ENCODE measurements at places on chromosomes 1 and 21.

GRCh38 chr1:204446413-204447111 lies 34.9 kb upstream of the PPP1R15B start:
- peak; percentile 44 for DNase-seq

GRCh38 chr1:172885971-172886370 lies 164.8 kb downstream of the TNFSF18 start:
- DNase-seq = no peak

GRCh38 chr21:44816761-44817505 lies 929 bp downstream of the SUMO3 start:
- DNase-seq = no peak

GRCh38 chr1:57591842-57592241 lies 168.0 kb upstream of the DAB1 start:
- no peak for DNase-seq

DNA sequence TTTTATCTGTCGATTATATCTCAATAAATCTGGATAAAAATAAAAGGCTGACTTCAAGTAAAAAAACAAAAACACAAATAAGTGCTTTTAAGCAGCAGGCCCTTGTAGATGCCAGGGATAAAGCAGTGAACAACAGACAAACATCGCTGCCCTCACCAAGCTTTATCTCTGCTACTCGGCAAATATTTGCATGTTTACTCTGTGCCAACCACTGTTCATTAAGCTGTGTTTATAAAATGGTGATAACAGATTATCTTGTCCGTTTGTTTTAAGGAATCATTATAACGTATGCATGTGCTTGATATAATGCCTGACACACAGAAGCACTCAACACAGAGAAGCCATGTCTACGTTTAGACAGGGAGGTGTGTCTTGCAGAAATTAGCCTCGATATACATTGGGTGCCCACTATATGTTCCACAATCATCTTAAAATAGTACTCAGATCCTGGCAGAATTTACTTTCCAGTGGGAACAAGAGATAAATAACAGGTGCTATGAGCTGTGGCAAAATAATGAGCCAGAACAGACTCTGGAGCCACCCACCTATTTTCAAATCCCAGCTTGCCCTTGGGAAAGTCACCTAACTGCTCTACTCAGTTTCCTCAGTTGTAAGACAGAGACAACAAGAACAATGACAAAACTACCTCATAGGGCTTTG lies 47.2 kb downstream of the TRIT1 start:
- DNase-seq = no peak

- DNase-seq = no peak
Observed at GRCh38 chr21:25689226-25689625, 45.5 kb downstream of the ATP5PF start.
